ENCODE measurements at places on chromosomes 7 and 10.

- DNase-seq, result no peak
Observed at GRCh38 chr7:127632276-127632910, 14.5 kb upstream of the PAX4 start.

- no peak for DNase-seq
Observed at GRCh38 chr7:51471981-51472296, 155.3 kb upstream of the COBL start.

- no peak for DNase-seq
Observed at GRCh38 chr10:88832376-88832775, 19.3 kb downstream of the ANKRD22 start.

- no peak for DNase-seq
Observed at GRCh38 chr7:93402944-93403343, 170.8 kb downstream of the VPS50 start.

- DNase-seq, result no peak
Observed at GRCh38 chr10:86943316-86944030, 13.9 kb downstream of the MMRN2 start.

GRCh38 chr10:70053218-70053840 is 683 bp downstream of the MACROH2A2 start:
- no peak for DNase-seq

DNA sequence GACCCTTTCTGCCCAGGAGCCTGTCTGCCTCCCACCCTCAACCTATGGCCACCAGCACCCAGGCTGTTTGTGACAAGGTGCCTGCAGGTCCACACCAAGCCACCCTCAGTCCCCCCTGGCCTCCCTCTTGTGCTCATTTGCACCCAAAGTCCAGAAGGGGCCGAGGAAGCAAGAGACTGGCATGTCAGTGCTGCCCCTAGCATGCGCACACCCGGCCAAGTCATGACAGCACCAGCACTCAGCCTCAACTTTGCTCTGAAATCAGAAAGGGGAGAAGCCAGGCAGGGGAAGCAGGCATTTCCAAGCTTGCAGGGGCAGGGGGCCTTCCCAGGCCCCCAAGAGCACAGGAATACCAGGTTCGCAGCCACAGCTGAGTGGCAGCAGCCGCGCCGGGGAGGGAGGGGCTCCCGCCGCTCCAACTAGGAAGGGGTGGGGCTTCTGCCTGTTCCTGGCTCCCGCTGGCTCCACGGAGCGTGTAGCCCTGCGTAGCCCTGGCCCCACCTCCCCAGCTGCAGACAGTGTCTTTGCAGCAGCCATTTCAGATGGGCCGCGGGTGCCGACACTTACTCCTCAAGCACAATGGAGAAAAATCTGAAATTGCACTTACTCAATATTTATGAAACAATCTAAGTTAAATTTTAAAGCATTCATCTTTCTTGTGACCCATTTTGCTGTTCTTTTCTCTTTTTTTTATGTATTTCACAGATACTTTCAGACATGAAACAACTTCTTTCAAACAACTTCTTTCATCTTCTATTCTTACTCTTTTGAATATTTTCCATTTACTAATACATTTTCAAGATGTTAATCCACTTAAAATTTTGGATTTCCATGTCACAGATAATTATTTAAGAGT is 54.9 kb upstream of the ABCB5 start:
- DNase-seq, result no peak

DNA sequence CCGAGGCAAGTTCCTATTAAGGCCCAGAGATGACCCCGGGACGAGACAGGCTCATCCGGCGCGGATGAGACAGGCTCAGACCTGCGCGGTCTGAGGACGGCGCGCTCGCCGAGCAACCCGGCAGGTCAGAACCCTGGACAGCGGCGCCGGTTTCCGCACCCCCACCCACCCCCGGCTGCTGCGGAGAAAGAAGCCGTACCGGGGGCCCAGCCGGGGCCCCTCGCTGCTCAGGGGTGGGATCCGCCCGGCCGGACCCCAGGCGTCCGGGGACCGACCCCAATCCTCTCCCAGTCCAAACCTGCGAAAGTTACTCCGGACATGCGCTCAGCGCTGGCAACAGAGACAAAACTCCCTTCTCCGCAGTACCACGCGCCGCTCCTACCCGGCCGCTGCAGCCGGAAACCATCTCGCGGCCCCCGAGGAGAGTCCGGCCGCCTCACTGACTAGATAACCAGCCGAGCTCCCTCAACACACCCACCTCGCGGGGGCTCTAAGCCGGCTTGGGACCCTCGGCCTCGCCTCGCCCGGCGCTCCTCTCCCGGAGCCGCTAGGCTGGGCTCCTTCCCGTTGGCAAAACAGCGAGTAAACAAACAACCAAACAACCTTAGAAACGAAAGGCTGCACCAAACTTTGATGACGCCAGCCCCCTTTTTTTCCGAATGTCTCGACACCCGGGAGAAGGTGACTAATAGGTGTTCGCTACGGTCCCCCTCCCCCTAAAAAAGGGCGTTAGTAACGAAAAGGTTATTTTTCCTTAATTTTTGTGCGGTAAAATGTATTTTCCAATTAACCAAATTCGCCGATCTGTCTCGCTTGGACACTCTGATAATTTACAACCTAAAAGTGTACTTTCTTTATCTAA is 2.3 kb upstream of the DRGX start:
- no peak for DNase-seq

- no peak for DNase-seq
Observed at GRCh38 chr7:144445590-144445989, 42.1 kb upstream of the NOBOX start.

DNA sequence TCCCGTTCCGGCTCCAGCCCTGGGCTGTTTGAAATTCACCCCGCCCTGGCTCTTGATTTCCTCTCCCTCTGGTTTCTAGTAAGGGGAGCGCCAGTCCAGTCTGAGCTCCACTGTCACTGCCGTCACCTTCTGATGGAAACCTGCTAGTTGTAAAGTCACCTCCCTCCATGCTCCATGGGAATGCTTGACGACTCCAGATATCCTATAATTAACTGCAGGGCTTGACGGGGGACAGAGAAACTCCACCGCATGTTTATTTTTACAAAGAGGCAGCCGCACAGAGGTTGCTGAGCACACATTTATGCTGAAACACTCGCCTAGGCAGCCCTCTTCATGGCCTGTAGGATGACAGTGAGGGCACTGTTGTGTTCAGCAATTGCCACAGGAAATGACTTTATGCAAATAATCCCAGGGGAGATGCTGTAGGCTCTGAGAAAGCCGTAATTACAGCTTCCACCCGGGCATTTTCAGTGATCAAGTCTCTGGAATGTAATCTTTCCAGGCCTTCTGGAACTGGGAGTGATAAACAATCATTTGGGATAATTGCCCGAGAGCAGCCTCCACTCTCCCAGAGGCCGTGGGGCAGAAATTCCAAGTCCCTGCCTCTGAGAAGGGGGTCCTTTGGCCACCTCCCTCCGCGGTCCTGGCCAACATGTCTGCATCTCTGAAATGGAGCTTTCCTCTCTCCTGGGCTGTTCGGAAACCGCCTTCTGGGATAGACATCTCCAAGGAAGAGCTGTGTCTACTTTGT is 300.5 kb downstream of the KLF6 start:
- DNase-seq, result no peak

- no peak for DNase-seq
Observed at GRCh38 chr7:1536743-1537534, 6.4 kb downstream of the MAFK start.

DNA sequence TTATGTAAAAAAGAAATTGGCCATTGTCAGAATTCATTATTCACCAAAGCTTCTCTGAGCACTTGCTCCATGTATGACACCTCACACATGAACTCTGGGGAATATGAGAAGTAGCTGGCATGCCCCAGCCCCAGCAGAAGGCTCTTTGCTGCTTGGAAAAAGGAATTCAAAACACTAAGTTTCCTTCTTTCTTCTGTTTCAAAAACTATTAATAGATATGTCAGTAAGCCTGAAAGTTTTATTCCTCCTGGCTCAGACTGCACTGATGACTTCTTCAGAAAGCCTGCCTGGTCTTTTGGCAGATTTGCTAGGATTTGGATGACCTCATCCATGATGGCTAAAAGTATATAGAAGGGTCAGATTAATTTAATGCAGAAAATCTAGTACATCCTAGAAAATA is 511.0 kb downstream of the GFRA1 start:
- DNase-seq, result no peak

DNA sequence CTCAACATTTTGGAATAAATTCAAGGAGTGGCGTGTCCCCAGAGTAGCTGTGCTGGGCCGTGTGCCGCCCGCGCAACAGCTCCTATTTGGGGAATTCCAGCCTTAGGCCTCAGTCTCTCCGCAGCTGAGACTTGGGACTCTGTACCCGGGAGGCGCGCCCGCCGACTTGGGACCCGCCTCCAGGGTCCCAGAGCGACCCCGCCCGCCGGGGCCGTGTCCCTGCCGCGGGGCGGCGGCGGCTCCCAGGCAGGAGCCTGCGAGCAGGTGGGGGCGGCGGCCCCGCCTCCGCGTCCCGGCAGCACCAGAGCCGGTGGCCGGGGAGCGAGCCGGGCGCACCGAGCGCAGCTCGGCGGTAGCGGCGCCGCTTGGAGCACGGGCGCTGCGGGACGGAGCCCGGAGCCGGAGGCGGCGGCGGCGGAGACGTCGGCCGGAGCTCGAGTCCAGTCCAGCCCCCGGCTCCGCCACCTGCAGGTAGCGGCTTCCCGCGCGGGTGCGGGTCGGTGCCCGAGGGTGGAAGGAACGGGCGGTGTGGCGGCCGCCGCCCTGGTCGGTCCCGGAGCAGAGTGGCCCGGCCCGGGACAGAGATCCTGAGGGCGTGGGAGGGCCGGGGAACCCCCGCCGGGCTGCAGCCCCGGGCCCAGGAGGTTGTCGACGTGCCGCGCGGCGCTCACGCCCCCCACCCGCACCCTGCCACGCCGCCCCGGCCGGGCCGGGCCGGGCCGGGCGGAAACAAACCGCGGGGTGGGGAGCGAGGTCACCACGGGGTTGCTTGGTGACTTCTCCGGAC is at the start of gene WIPF3:
WIPF3 (plus strand) TSS at position 301 of the 787 bp plus-strand sequence. CDS start 28,217 bp downstream, outside the sequence.
- no peak for DNase-seq

DNA sequence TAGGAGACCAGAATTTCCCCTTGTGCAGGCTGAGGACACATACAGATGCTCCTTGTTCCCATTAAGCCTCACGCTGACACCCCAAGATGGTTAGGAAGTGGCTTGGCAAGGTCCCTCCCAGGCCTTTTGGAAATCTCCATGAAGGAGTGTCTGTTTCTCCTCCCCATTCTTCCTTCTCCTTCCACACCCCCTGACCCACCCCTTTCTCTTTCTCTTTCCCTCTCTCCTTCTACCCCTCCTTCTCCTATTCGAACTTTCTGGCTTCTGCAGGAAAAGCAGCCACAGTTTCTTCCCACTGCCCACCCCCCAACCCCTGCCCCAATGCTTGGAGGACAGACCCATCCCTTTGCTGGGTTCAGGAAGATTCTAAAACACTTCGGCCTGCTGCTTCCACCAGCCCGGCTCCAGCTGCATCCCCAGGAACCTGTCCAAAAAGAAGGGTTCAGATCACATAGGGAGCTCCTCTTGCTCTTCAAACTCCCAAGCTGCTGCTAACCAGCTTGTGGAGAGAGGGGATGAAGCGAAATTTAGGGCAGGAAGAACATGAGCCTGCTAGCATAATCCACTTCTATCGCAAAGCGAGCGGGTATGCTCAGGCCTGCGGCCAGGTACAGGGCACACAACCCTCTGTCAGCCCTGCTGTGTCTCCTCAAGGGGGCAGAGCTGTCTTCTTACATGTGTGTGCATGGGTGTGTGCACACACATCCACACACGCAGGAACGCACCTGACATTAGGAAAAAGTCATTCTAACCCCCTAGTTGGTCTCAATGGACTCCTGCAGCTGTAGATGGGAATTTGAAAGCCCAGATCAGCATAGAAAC is 80.4 kb downstream of the PPP1R3C start:
- no peak for DNase-seq

DNA sequence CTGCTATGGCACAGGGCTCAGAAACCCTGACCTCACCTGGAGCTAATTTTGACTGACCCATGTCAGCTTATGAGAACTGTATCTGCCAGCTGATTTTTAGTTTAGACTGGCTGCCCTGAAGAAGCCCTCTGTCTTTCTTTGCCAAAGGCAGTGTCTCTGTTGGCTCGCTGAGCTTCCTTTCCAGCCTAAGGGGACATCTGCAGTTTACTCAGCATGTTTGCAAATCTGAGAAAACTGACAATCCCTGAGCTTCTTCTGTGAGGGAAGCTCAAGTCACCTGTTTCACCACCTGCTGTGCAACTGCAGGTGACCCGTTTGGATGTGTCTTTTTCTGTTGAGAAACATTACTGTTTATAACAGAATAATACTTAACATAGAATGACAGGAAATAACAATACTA is 46.0 kb downstream of the PRKAR2B start:
- DNase-seq, result no peak

GRCh38 chr7:3041986-3042675 is 1.5 kb downstream of the CARD11 start:
- DNase-seq, result no peak

DNA sequence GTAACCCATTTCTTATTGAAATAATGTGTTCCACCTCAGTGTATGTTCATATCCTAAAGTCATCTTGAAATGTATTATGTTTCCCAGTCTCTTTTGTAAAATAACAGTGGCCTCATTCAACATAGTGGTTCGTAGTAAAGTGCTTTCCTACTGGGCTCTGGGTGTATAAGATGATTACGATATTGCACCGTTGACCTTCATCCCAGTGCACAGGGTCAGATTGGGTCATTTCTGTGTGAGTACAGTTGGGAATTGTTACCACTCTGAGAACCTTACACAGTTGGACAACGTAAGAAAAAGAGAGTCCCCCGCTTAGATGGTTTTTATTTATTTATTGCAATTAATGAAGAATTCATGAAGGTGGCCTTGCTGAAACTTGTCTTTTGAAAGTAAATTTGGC is 135.6 kb downstream of the CHN2 start:
- DNase-seq, result no peak

DNA sequence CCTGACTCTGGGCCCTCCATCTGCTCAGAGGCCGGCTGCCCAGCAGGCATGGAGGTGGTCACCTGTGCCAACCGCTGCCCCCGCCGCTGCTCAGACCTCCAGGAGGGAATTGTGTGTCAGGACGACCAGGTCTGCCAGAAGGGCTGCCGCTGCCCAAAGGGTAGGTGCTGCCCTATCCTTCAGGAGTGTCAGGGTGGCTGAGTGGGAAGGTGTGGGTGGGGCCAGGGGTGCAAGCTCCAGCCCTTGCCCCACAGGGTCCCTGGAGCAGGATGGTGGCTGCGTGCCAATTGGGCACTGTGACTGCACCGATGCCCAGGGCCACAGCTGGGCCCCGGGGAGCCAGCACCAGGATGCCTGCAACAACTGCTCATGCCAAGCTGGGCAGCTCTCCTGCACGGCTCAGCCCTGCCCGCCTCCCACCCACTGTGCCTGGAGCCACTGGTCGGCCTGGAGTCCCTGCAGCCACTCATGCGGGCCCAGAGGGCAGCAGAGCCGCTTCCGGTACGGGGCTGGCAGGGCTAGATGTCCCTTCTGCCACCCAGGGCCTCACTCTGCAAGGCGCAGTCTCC is 17.5 kb upstream of the ZNF862 start:
- no peak for DNase-seq

DNA sequence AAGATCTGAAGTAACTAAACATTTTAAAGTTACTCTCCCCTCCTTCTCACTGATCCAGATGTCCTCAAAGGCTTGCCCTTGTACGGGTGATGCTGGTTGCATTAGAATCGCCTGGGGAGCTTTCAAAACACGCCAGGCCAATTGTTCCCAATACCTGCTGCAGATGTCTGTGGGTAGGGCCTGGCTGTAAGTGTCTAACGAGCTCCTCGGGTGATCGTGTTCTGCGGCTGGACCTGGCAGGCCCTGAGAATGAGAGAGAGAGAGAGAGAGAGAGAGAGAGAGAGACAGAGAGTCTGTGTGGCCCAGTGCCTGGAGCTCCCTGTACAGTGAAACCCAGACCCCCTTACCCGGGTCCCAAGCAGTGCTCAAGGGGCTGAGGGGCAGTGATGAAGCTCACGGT is 8.4 kb downstream of the COL13A1 start:
- no peak for DNase-seq
